ENCODE measurements at places on chromosomes 16 and 17.

DNA sequence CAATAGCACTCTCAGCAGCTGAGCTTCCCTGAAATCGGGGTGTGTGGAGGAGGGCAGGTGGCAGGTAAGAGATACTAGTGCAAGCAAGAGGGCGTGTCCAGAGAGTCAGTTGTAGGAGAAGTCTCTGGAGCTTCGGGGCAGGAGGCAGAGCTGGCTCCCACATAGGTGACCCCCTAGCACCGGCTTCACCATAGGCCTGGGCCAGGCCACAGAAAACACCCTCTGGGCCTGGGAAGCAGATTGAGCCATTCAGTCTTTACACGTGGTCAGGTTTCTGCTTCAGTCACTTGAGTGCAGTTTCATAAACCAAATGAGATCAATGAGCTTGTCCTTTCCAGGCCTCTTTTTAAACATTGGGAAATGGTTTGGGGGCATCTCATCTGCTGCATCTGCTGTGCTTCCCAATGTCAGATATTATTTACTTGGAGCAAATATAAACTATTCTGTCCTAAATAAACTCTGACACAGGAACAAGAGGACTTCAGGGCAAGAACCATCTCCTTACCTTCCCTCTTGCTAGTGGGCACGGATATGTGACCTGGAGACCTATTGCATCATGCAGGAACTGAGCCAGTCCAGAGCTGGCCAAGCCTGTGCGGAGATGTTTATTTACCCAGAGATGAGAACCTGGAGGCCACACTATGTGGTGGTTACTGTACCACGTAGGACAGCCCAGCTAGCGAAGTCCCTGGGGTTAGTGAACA, 16.1 kb downstream of the CCR7 start:
- no peak for DNase-seq

DNA sequence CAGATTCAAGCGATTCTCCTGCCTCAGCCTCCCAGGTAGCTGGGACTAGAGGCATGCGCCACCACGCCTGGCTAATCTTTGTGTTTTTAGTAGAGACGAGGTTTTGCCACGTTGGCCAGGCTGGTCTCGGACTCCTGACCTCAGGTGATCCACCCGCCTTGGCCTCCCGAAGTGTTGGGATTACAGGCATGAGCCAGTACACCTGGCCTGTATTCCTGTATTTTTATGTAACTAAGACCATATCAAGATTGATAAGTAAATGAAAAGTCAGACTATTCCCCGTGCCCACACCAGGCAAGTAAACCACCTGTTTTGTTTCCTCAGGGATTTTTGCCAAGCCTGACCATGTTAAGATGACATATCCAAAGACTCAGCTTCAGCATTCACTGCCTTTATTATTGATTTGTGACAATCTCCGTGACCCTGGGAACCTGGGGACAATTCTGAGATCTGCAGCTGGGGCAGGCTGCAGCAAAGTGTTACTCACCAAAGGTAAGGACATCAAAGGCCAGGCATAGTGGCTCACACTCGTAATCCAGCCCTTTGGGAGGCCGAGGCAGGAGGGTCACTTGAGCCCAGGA, 5.6 kb downstream of the MRM3 start:
- no peak for DNase-seq

DNA sequence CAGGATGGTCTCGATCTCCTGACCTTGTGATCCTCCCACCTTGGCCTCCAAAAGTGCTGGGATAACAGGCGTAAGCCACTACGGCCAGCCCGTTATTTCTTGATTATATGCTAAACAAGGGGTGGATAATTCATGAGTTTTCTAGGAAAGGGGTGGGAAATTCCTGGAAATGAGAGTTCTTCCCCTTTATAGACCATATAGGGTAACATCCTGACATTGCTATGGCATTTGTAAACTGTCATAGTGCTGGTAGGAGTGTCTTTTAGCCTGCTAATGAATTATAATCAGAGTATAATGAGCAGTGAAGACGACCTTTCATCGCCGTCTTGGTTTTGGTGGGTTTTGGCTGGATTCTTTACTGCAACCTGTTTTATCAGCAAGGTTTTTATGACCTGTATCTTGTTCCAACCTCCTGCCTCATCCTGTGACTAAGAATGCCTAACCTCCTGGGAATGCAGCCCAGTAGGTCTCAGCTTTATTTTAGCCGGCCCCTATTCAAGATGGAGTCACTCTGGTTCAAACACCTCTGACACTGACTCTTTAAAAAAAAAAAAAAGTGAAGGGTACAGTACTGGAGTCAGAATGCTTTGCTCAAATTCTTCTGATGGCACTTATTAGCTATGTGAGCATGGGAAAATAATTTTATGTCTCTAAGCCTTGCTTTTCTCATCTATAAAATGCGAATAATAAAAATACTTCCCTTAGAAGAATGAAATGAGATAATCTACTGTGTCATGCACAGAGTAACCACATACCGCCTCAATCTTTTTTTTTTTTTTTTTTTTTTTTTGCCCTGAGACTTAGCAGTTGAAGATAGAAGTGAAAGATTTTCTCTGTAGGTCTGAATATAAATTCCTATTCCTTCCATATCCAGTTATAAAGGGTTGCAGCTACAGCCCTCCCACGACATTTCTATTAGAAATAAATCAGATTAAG, 5.1 kb upstream of the CALCOCO2 start:
- no peak for DNase-seq

- peak; percentile 69 for DNase-seq
These were observed 499 bp downstream of the PIP4K2B start for GRCh38 chr17:38798614-38799500.
